ENCODE measurements at places on chromosomes 7 and 10.

- no peak for DNase-seq
Observed at GRCh38 chr7:44281811-44282600, 43.4 kb downstream of the CAMK2B start.

- no peak for DNase-seq
Observed at GRCh38 chr7:108598914-108599580, 29.4 kb downstream of the DNAJB9 start.

- no peak for DNase-seq
Observed at GRCh38 chr7:150900675-150901074, 48.4 kb downstream of the AOC1 start.

DNA sequence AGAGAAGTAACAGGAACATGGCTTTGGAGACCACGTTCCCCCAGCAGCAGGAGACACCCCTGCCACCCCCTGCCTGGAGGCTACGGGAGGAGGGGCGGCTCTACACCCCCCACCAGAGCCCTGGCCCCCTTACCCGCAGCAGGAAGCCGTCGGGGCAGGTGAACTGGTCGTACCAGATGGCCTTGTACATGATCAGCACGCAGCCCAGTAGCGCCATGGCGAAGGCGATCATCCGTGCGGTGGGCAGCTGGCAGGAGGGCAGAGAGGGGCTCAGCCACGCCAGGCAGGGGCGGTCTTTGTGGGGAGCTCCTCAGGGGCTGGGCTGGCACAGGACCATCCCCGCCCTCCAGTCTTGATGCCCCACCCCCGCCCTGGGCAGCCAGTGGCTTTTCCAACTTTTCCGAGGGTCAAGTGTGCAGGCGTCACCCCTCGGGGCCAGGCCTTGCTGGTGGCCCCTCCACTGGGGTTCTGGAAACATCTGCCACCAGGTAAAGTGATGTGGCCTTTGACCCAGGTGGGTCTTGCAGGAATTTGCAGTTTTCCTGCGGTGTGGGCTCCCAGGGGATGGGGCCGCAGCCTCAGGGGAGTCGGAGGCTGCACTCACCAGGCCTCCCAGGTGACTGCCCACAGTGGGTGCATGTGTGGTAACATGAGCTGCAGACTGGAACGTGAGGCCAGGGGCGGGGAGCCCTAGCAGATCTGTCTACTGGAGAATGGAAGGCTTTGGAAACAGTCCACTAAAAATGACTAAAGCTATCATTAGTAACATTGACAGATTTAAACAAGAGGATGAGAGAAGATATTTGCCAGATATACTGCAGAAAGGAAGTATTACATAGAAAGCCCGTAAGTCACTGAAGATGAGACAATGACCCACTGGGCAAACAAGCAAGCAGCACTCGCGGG, 9.7 kb downstream of the CALY start:
- no peak for DNase-seq

DNA sequence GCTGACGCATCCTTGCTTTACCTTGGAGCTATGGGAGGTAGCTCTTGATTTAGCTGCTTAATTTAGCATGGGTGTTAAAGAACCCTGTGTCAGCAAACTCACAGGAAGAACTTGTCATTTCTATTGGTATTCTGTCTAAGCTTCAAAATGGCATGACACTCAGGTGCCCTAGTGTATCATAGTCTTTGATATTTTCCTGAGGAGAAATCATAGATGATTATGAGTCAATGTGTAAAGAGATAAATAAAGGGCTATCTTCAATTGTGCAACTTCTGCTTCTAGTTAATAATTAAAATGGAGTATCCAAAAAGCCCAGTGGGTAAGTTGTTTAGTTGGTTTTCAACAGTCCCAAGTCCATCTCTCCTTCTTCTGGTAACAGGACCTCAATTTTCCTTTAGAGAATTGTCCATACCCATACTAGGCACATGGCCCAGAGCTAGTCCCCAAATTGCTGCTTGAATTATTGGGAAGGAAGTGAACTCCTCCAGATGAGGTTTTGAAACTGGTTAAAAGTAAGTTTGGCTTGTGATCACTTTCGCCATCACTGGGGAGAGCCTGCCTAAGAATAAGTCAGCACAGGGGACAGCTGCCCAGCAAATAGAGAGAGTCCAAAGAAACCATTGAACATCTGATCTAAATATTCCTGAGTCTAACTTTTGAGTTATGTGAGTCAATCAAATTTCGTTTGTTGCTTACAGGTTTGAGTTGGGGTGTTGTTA, 169.0 kb upstream of the PHYHIPL start:
- no peak for DNase-seq

DNA sequence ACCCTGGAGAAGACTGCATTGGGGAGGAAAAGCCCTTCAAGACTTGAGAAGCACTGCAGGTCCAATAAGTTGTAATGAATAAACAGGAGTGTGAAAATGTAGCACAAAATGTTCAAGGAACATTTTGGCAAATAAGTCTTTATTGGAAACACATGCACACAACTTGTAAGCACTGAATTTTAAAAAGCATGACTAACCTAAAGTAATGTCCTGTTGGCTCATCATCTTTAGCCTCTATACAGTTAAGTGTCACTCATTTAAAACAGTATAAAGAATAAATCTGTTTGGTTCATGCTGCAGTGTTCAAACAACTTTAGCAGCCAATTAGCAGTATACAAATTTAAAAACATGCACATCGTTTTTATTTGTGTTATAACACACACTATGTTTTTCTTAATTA, 108.6 kb downstream of the CDK6 start:
- DNase-seq: no peak

DNA sequence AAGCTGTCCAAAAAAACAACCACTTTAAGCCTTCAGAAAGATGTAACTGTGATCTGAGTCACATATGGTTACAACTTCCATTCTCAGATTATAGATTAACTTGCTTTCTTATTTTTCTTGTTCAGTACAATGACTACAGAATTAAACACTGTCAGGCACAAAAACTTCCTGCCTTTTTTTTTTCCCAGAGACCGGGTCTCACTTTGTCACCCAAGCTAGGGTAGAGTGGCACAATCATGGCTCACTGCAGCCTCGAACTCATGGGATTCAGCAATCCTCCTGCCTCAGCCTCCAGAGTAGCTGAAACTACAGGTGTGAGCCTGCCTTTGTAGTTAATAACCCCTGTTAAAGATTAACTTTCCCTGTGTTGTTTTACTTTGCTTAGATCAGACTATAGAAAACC, 163.2 kb downstream of the AVL9 start:
- no peak for DNase-seq

DNA sequence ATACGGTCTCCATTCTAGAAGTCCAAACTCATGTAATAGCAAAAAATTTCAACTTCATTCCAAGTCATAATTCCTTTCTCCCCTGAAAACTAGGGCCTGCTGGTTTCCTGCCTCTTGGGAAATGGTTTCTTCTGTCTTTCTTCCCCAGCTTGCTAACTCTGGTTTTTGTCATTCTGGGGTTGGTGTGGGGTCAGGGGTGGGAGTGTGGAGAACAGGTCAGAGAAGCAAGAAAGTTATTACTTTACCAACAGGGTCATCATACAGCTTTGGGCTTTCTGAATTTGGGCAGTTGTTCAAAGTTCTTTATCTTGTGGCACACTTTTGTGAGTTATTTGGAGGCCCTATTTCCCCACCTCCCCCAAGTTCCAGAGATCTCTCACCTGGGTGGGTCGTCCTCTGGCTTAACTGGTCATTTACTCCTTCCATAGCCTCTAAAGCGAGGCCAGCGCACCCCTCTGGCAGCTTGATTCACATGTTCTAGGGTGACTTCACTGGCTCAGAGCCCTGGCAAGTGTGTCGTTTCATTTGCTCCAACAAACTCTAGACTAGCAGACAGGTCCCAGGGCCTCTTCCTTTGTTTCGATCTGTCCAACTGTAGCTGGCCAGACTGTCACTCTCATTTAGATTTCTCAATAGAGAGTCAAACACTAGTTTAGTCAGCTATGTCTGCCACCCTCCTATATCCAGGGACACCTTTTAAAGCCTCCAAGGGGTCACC, 161.2 kb downstream of the JCAD start:
- DNase-seq: no peak

- DNase-seq: no peak
Observed at GRCh38 chr7:86961686-86962085, 97.8 kb downstream of the ELAPOR2 start.

GRCh38 chr10:71236286-71236685, 23.9 kb downstream of the UNC5B start:
- DNase-seq: no peak

DNA sequence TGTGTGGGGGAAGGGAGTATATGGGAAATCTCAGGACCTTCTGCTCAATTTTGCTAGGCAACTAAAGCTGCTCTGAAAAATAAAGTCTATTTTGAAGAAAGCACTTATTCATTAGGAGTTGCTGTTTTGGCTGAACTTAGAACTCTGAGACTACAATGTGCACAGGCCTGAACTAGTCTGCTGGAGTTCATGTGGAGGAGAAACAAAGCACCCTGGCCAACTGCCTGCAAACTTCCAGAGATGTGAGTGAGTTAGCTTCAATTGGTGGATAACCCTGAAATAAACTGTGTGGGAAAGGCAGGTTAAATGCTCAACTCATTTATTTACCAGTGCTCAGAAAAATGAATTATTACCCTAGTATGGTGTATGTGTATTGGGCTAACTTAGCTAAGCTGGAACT, 17.3 kb upstream of the FAM241B start:
- DNase-seq: no peak

DNA sequence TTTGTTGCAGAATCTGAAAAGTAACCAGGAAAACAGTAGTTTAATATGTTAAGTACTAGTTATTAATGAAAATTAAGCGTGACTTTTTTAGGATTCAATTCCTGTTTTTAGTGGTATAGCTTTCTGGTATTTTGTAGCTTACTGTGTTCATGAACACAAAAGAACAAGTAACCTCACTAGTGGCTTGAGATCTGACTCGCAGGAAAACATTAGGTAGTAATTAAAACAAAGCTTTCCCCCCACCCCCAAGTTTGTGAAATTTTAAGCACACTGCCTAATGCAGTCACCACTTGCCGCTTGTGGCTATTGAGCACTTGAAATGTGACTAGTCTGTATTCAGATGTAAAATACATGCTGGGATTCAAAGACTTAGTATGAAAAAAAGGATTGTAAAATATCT, 102.5 kb upstream of the RPA3 start:
- no peak for DNase-seq

DNA sequence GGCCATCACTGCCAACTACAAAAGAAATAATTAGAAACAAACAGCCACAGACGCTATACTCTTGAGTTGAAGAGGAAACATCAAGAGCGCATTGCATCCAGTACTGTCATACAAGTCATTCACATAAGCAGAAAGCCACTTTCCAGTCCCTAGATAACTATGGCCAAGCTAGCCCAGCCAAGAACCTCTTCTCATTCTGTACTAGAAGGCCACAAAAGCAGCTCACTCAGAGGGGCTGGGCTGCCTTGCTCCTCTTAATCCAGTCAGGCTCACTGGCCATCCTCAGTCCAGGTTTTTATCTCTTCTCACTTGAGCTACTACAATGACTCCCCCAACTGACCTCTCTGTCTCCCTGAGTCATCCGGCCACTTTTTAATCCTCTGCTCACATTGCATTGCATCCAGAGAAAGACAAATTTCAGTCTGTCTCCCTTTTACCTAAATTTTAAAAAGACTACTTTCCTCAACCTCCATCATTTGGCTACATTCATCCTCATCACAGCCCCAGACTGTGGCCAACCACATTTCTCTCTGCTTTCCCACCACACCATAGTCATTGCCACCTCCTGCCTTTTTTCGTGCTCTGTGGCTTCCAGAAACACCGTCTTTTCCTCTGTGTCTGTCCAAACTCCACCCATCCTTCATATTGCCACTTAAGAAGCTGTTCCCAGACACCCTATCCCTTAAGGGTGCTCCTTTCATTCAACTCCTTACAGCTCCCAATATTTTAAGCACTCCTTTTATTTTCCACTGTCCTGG, 25.0 kb downstream of the PPP1R3C start:
- no peak for DNase-seq

- no peak for DNase-seq
Observed at GRCh38 chr7:73443548-73444255, 10.1 kb downstream of the FZD9 start.

DNA sequence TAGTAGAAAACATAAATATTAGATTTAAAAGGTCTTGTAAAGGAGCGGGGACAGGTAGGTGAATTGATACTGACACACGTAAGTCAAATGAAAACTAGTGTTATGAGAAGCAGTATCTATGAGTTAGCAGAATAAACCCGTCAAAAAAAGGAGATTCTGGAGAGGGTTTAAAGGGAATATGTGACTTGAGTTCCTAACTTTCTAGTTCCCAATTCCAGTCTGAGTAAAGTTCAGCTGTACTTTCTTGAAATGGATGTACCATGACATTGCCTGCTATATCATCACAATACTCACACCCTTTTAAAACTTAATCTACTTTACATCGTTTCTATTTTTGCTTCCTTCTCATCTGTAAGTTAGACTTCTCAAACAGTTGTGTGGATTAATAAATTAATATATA, 122.2 kb downstream of the NRBF2 start:
- no peak for DNase-seq

DNA sequence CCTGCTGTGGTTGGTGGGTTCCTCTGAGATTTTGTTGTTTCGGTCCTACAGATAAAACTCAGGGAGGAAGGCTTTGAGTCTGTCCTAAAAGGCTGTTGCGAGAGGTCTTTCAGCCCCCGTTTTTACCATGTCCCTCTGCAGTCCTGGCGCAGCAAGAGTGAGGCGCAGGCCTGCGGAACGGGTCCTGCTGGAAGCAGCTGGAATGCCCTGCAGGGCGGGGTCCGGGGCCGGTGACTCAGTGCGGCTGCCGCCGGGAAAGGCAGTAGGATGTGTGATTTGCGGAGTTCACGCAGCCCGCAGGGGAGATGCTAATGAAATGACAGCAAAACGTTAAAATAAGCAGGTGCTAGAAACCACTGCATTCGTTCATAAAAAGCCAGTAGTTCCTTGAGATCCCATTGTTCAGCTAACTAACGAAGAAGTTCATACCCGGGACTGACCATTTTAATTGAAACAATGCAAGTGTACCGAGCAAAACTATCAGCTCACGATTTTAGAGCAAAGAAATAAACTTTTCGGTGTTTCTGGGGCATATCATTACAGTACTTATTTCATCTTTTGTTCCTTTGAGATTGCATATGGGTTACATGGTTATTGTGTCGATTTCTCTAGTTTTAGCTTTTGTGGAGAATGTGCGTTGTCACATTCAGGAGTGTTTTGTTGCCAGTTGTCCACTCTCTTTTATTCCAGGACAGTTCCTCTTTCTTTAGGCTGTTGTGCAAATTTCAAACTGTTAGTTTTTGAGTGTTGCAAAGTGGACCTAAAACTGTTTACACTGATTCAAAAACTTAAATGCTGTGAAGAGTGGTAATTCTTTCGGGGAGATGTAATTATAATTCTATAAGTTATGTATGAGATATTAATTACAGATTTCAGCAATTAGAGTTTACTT, 783 bp downstream of the ANLN start:
- DNase-seq: peak; percentile 21

- DNase-seq: no peak
Observed at GRCh38 chr7:24741679-24742505, 15.4 kb downstream of the GSDME start.

- no peak for DNase-seq
Observed at GRCh38 chr7:16648551-16648950, 2.6 kb downstream of the BZW2 start.

GRCh38 chr7:2096692-2097387, 135.9 kb downstream of the MAD1L1 start:
- no peak for DNase-seq

- DNase-seq: no peak
Observed at GRCh38 chr7:55272328-55272727, 92.8 kb upstream of the LANCL2 start.

GRCh38 chr7:128831178-128831993, 1.2 kb downstream of the FLNC start:
- DNase-seq: no peak

- no peak for DNase-seq
Observed at GRCh38 chr7:116542618-116543017, 17.8 kb downstream of the CAV1 start.

All from activated T-helper 1 cell treated with Interleukin-2 at 50 U/mL for 16 hours (primary cell).